ENCODE measurements at places on chromosomes 11 and 22. TPM values are rescaled to one million over a fixed set of nuclear protein-coding genes. Genes with fewer than 3 reads are reported as not detected.

- H3K27me3 ChIP-seq: no peaks in the 10 kb centered on the region
- H3K4me3 ChIP-seq: no peak overlapping the region
- no peaks in the 10 kb centered on the region for H3K36me3 ChIP-seq
- H3K27ac ChIP-seq: no peak overlapping the region
- peak; percentile 53 for DNase-seq
- H3K4me1 ChIP-seq: peaks cover 8% of the 10 kb centered on the region
These were observed 52.9 kb downstream of the UVRAG start for GRCh38 chr11:75867778-75868374.

DNA sequence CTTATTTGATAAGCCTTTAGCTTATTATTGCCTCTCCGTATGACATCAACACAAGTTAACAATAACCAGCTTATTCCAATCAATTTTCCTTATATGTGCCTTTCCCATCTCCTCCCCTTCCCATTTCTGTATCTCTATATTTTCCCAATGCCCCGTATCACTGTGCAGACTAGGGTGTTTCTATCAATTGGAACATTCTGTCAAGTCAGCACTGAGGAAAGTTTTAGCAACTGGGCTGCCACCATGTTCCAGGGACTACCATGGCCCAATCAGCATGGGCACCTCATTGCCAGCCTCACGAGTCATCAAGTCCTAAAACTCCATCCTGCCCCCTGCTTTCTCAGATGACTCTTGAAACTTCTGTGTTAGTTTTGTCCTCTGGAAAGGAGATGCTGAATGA is 973.1 kb upstream of the CNTN5 start:
- no peaks in the 10 kb centered on the region for H3K27me3 ChIP-seq
- no peak overlapping the region for H3K27ac ChIP-seq
- no peaks in the 10 kb centered on the region for H3K36me3 ChIP-seq
- no peak for DNase-seq
- H3K4me3 ChIP-seq: no peak overlapping the region

DNA sequence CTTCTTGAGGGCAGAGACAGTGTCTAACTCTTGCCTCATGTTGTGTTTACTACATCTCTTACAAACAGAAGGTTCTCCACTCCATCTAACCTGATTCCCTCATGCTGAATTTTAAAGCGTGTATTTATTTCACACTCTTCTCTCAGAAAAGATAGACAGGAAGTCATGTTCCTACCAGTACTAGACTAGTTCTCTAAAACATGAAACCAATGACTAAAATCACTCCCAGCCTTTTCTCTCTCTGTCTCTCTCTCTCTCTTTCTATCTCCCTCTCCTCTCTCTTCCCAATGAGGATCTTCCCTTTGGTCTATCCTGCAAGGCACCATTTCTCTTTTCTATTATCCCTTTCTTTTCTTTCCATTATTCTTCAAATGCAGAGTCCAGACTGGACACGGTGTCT is 391.9 kb upstream of the CADM1 start:
- H3K4me1 ChIP-seq: no peaks in the 10 kb centered on the region
- no peak for DNase-seq
- no peaks in the 10 kb centered on the region for H3K36me3 ChIP-seq
- H3K27ac ChIP-seq: no peak overlapping the region
- H3K27me3 ChIP-seq: no peaks in the 10 kb centered on the region
- no peak overlapping the region for H3K4me3 ChIP-seq

- H3K4me3 ChIP-seq: no peak overlapping the region
- no peaks in the 10 kb centered on the region for H3K27me3 ChIP-seq
- H3K27ac ChIP-seq: no peak overlapping the region
- no peaks in the 10 kb centered on the region for H3K36me3 ChIP-seq
These were observed 29.5 kb downstream of the TREH start for GRCh38 chr11:118649941-118650340.

- no peaks in the 10 kb centered on the region for H3K27me3 ChIP-seq
- peak; percentile 90 for DNase-seq
- peaks cover 6% of the 10 kb centered on the region for H3K36me3 ChIP-seq
- H3K27ac ChIP-seq: peak overlapping the region; percentile 74
- no peaks in the 10 kb centered on the region for H3K4me1 ChIP-seq
These were observed 27.6 kb downstream of the CD5 start for GRCh38 chr11:61129639-61130523.

DNA sequence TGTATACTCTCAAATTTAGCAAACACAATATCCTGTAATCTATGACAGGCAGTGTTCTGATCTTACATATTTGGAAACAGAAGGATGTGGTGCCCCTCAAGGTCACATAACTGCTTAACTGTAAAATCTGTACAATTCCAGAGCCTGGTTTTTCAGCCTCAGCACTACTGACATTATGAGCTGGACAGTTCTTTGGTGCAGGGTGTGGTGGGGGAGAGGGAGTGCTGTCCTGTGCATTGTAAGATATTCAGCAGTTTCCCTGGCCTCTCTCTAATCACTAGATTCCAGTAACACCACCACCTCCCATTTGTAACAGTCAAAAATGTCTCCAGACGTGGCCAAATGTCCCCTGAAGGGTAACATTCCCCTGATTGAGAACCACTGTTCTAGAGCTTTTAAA is 1.8 kb upstream of the OR5B21 start:
- no peak overlapping the region for H3K27ac ChIP-seq
- no peaks in the 10 kb centered on the region for H3K36me3 ChIP-seq
- no peak overlapping the region for H3K4me3 ChIP-seq
- no peaks in the 10 kb centered on the region for H3K27me3 ChIP-seq
- H3K4me1 ChIP-seq: no peaks in the 10 kb centered on the region
- DNase-seq: no peak

DNA sequence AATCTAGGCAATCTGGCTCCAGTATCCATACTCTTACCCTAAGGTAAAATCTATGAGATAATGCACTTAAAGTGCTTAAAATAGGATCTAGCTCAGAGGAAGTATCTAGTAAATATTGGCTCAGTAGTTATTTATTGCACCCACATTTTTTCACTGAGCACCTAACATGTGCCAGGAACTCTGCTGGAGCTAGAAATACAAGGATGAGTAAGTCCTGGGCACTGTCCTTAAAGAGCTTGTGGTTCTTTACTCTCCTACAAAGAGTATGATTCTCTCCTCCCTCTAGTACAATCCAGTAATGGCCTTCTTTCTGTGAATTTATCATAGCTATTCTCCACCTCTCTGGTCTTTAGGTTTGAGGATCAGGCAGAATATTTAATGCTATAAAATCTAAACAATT is 59.2 kb downstream of the DEUP1 start:
- no peaks in the 10 kb centered on the region for H3K4me1 ChIP-seq
- H3K4me3 ChIP-seq: no peak overlapping the region
- H3K27me3 ChIP-seq: no peaks in the 10 kb centered on the region
- no peak overlapping the region for H3K27ac ChIP-seq
- DNase-seq: no peak

GRCh38 chr11:115493905-115494304 is 10.3 kb downstream of the CADM1 start:
- no peak overlapping the region for H3K4me3 ChIP-seq
- no peaks in the 10 kb centered on the region for H3K27me3 ChIP-seq
- H3K27ac ChIP-seq: no peak overlapping the region
- DNase-seq: no peak
- H3K36me3 ChIP-seq: no peaks in the 10 kb centered on the region
- H3K4me1 ChIP-seq: no peaks in the 10 kb centered on the region

GRCh38 chr22:19607192-19608002 is 83.2 kb upstream of the CLDN5 start:
- H3K27me3 ChIP-seq: no peaks in the 10 kb centered on the region
- H3K4me3 ChIP-seq: no peak overlapping the region

GRCh38 chr11:19445771-19446170 is 205.0 kb upstream of the E2F8 start:
- no peaks in the 10 kb centered on the region for H3K36me3 ChIP-seq
- no peaks in the 10 kb centered on the region for H3K27me3 ChIP-seq
- no peaks in the 10 kb centered on the region for H3K4me1 ChIP-seq
- no peak overlapping the region for H3K27ac ChIP-seq
- DNase-seq: no peak
- no peak overlapping the region for H3K4me3 ChIP-seq

Gene LRRN4CL
- 2.8 TPM for total RNA-seq

Gene KRTAP5-9
- not detected for total RNA-seq

Gene APLNR
- total RNA-seq: not detected

Gene OR52E8
- total RNA-seq: not detected

Gene PATE2
- total RNA-seq: not detected

DNA sequence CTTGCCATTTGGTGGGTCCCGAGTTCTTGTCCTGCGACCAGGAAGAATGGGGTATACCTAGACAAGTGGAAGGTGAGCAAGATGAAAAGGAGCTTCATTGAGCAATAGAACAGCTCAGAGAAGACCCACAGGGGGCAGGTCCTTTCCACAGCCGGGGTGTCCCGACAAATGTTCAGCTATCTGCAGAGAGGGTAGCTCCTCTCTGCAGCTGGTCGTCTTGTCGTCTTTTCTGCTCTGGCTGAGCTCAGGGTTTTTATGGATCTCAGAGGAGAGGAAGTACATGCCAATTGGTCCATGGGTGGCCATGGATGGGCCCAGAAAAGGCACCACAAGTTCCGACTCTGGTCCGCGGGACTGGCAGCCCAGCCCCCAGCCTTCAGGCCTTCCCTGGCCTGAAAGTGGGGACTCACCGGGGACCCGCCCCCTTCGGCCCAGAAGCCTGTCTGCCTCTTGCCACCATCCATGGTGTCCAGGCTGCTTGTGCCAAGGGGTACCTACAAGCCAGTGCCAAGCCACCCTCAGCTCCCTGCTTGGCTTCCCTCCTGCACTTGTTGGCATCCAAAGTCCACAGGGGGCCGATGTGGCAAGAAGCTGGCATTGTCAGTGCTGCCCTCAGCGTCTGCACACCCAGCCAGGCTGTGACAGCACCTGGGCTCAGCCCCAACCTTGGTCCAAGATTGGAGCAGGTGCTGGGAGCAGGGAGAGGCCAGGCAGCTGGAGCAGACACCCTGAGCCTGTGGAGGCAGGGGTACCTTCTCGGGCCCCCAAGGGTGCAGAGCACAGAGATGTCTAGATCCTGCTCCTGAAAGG is 438.9 kb downstream of the TBC1D22A start:
- H3K27ac ChIP-seq: no peak overlapping the region
- H3K4me1 ChIP-seq: no peaks in the 10 kb centered on the region
- no peaks in the 10 kb centered on the region for H3K36me3 ChIP-seq

- no peak overlapping the region for H3K4me3 ChIP-seq
- no peak for DNase-seq
- no peaks in the 10 kb centered on the region for H3K36me3 ChIP-seq
- no peak overlapping the region for H3K27ac ChIP-seq
These were observed 16.1 kb upstream of the NTM start for GRCh38 chr11:131354251-131354701.

- no peaks in the 10 kb centered on the region for H3K36me3 ChIP-seq
- H3K4me1 ChIP-seq: no peaks in the 10 kb centered on the region
- DNase-seq: no peak
- no peak overlapping the region for H3K27ac ChIP-seq
- no peak overlapping the region for H3K4me3 ChIP-seq
These were observed 16.6 kb downstream of the SLC43A3 start for GRCh38 chr11:57410287-57410686.

- H3K27ac ChIP-seq: no peak overlapping the region
- no peaks in the 10 kb centered on the region for H3K27me3 ChIP-seq
- no peak overlapping the region for H3K4me3 ChIP-seq
- no peak for DNase-seq
- H3K4me1 ChIP-seq: no peaks in the 10 kb centered on the region
These were observed 130.2 kb downstream of the CEP164 start for GRCh38 chr11:117457835-117458234.

DNA sequence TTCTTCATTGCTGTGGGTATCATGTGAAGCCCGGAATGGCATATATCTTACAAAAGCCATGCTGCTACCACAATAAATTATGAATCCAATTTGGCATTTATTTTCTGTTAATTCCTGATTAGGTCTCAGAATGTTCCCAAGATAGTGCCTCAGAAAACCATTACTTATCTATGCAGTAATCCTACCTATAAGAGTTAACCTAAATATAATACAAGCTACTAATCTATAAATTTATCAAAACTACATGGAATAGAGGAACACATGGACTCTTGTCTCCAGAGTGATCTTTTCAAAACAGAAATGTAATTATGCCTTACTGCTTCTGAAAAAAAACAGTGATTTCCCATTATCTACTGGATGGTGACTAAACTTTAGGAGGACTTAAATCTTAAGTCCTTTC is 687.8 kb upstream of the ANO5 start:
- H3K27me3 ChIP-seq: no peaks in the 10 kb centered on the region
- DNase-seq: no peak
- H3K4me1 ChIP-seq: no peaks in the 10 kb centered on the region
- H3K4me3 ChIP-seq: no peak overlapping the region

- peaks cover 7% of the 10 kb centered on the region for H3K4me1 ChIP-seq
- no peak overlapping the region for H3K27ac ChIP-seq
- no peaks in the 10 kb centered on the region for H3K36me3 ChIP-seq
- no peak overlapping the region for H3K4me3 ChIP-seq
These were observed 1.3 kb downstream of the TBC1D10C start for GRCh38 chr11:67405196-67405567.
